ENCODE measurements at places on chromosomes 4 and X.

GRCh38 chr4:73676136-73676535 is 55.9 kb upstream of the RASSF6 start:
- no peak for DNase-seq

- no peak for DNase-seq
Measured at GRCh38 chr4:164748375-164748774, 5.6 kb upstream of the SMIM31 start.

DNA sequence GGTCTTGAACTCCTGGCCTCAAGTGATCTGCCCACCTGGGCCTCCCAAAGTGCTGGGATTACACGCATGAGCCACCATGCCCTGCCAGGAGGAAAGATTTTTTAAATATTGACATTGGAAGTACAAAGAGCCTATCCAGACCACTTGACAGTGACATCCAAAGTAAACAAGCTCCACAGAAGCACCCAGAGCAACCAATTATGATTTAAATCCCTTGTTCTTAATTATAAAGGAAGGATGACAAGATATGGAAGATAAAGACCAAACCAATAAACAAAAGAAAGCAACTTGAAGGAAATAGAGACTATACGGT is 27.7 kb upstream of the RPL34 start:
- DNase-seq, result no peak

GRCh38 chrX:153791104-153791852 is 2.9 kb downstream of the IDH3G start:
- no peak for DNase-seq

- DNase-seq, result no peak
Measured at GRCh38 chrX:150200361-150200760, 162.8 kb upstream of the MAMLD1 start.

DNA sequence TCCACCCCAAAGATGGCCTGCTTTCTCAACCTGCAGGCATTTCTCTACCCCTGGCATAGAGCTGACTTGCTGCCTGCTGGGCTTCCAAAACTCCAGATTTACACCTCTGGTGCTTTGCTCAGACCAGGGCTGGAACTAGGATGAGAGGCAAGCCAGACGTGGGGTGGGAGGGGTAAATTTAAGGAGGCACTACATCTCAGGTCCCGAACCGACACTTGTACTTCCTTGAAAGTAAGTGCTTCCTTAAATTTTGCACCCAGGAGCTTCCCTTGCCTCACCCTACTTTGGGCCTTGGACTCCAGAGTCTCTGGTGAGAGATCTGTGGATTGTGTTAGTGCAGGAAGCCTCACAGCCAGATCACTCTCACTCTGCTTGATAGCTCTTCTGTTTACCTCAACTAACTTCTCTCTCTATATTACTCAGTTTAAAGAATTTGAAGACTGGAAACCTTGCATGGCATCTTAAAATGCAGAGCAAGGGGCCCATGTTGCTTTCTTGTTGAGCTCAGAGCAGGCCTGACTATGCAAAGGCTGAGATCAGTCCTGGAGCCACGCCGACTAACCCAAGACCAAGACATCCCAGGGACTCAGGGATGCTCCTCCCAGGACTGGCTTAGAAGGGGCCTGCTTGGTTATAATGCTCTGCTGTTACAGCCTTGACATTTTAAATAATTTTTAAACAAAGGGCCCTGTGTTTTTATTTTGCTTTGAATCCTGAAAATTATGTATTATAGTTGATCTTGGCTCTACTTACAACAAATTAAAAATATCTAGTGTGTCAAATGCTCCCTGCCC is 145.0 kb upstream of the LEF1 start:
- DNase-seq, result no peak

DNA sequence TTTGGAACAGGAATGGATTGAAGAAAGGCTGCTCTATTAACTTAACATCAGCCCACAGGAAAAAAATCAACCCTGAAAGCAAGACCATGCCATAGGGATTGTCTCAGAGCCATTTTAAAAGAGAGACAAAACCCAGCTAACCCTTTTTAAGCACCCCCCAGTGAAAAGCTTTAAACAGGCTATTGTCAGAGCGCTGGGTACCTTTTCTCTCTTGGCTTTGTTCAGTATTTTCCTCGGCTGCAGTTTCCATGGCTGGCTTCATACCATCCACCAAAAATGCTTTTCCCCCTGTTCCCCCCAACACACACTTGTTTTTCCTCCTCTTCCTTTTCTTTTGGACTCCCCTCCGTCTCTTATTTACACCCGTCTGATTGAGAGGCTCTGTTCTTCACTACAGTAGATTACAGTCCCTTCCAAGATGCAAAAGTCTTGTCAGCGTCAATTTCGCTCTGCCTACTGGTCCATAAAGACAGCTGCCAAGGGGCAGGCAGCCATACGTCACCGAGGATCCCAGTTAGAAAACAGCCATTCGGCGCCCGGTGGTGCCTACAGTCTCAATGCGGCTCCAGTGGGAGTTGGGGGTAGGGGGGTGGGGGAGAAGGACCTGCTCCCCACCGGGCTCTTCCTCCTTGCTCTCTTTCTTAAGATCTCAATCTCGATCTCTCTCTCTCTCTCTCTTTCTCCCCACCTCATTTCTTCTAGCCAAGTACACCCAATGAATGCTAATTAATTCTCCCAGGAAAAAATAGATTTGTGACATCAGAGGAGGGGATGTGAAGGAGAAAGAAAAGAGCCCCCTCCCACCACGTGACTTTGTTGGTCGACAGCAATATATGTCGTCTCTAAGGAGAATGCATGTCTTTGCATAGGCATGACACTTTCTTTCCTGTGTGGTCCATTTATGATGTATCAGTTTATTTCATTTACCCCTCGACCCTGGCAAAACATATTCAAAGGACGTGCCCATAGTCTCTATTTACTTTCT is at the start of gene GPM6B:
TSS of gene GPM6B (minus strand) at position 451 of the 985 bp plus-strand sequence. CDS start at position 262, 189 bp downstream.
- no peak for DNase-seq

DNA sequence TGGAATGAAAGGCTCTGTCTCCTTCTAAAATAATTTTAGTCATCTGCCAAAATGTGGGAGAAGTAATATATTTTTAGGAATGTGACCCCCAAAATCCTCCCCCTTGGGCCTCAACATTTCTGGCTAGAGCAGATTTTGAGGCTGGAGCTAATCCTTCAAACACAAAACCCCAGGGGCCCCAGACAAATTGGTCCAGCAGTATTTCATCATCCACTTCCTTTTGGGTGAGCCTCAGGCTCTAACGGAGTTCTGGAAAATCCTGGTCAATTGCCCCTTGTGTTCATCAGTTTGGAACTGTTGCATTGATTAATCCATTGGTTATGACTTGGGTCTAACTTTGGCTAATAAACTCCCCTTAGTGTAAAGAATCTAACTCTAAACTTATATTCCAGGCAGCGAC is 67.4 kb upstream of the PCDH19 start:
- DNase-seq, result peak; percentile 23

DNA sequence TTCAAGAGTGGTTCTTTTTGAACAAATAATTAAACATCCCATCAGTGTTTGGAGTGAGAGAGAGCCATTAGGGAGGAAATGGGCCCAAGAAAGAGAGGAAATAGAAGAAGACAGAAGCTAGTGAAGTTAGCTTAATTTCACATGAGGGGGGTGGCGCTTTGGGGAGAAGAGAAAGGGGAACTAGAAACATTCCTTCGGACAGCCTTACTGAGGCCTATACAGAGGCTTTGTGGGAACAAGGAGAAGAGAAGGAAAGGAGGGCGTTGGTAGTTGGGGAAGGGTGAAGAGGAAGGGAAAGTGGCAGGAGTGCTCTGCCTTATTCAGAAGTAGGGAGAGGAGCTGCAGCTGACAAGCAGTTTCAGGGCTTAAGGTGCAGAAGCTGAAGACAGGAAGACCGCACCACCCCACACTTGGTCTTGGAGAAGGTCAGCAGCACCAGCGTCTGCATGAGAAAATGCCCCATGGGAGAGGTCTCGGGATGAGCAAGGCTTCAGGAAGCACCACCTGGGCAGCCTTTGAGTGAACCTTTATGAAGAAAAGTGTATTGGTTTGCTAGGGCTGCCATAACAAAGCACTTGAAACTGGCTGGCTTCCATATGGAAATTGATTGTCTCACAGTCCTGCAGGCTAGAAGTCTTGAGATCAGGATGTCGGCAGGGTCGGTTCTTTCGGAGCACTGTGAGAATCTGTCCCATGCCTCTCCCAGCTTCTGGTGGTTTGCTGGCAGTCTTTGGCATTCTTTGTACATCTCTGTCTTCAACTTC is 85.1 kb downstream of the KIT start:
- no peak for DNase-seq

DNA sequence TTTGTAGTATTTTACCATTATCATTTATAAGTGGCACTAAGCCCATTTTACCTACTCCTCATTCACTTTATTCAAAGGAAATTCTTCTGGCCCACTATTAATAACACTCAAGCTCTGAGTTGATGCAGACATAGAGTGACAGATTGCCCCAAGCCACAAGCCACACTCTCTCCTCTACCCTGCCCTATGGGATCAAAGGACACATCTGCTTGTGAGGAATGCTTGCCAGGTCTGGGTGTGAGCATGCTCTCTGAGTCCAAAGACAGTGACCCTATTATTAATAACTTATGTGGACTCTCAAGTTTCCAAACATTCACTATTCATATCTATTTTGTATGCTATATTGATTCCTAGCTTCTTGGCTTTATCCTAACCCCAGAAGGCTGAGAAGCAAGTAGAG is 18.5 kb downstream of the ETNPPL start:
- DNase-seq, result no peak

DNA sequence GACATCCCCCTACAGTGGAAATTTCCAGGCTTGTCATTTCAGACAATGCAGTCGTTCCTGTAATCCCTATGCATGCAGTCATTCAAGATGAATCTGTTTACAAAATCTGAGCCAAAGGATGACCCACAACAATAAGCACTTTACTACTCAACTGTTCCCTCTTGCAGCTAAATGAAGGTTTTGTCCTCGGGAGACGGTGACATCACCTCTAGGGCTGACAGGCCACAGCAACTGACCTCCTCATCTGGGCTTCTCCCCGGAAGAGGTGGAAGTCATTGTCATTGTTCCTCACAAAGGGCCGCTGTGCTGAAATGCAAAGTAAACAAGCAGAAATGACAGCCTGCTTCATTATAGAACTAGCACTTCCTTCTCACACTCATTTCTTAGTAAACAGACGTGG is 29.2 kb downstream of the CLRN2 start:
- DNase-seq, result no peak

- DNase-seq, result no peak
Measured at GRCh38 chrX:28922106-28922505, 334.9 kb downstream of the IL1RAPL1 start.

- no peak for DNase-seq
Measured at GRCh38 chr4:159540038-159540437, 437.2 kb downstream of the RAPGEF2 start.

DNA sequence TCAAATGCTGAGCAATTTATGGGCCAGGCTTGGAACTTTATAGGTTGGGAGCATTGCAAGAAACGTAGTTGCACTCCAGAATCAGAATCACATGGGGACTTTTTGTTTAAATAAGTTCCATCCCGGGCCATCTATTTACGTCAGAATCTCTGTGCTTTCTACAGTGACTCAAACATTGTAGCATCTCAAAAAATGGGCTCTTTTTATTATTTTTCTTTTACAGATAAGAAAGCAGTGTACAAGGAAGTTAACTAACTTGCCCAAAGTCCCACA is 10.2 kb downstream of the CC2D2A start:
- DNase-seq, result no peak

DNA sequence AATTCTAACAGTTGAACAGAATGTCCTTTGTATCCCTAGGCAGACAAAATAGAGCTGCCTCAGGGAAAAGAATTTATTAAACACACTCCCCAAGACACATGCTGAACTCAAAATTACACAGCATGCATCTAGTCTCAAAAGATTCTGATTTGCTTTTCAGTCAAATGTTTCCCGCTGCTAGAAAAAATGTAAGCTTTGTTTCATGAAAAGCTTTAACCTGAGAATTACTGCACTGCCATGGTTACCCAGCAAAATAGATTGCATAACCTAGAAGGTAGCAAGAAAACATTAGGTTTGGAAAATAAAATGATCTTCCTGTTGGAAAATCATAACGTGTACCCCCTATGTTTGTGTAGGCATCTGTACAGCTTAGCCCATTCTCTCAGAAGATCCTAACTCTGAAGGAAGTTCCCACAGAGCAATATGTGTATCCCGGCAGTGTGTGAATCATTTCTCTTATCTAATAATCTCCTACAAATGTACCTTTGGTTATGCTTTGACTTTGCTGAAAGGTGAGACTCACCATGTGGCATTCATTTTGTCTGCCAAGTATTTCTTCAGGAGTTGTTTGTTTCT is 646.9 kb downstream of the STPG2 start:
- no peak for DNase-seq

GRCh38 chrX:16739574-16739973 is 20.2 kb downstream of the SYAP1 start:
- DNase-seq, result no peak

DNA sequence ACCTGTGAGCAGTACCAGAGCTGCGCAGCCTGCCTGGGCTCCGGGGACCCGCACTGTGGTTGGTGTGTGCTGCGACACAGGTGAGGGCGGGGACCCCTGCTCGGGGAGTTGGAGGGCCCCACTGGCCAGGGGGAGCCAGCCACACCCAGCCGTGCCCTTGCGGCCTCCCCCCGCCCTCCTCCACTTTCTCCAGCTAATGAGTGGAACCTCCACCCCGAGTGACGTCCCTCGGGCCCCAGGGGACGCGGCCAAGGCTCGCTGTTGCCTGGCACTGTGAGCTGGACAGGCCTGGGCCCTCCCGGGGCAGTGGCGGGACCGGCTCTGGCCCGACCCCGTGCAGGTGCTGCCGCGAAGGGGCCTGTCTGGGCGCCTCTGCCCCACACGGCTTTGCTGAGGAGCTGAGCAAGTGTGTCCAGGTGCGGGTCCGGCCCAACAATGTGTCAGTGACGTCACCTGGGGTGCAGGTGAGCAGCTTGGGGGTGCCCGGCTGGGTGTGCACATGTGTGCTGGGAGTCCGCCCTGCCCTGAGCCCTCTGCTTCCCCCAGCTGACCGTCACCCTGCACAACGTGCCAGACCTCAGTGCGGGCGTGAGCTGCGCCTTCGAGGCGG is 5.6 kb downstream of the PLXNA3 start:
- DNase-seq, result no peak

GRCh38 chr4:85777908-85778631 is 303.1 kb downstream of the ARHGAP24 start:
- DNase-seq, result no peak

- no peak for DNase-seq
Measured at GRCh38 chr4:187602339-187603092, 393.1 kb upstream of the ZFP42 start.

GRCh38 chrX:108947205-108947604 is 210.8 kb upstream of the IRS4 start:
- no peak for DNase-seq
